ENCODE measurements at places on chromosomes 1 and 21.

- DNase-seq, result no peak
These were observed 1.8 kb downstream of the THEM4 start for GRCh38 chr1:151907363-151908139.

- no peak for DNase-seq
These were observed 126.2 kb upstream of the ETS2 start for GRCh38 chr21:38679534-38679933.

- DNase-seq, result no peak
These were observed 23.1 kb downstream of the IL10RB start for GRCh38 chr21:33289199-33289819.

GRCh38 chr1:245153552-245154428 lies 995 bp upstream of the KIF26B start:
- DNase-seq, result no peak

DNA sequence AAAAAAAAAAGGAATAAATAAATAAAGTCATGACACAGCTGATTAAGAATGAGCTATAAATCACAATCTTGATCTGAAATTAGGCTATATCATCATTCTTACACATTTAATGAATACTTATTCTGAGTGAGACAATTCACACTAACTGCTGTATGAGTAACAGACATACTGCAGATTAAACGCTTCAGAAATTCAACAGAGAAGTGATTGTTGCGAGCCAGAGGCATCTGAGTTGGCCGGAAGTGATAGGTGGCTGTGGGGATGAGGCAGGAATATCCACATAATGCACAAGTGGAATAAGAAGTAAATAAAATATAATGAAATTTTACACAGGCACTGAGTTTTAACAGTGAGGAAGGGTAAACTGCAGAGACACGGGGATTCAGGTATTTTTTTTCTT lies 142.4 kb downstream of the APP start:
- DNase-seq, result no peak

- DNase-seq, result no peak
These were observed 26.3 kb upstream of the TRAPPC10 start for GRCh38 chr21:43985690-43986251.

GRCh38 chr1:108695535-108695934 lies 3.4 kb downstream of the PRPF38B start:
- DNase-seq, result no peak

DNA sequence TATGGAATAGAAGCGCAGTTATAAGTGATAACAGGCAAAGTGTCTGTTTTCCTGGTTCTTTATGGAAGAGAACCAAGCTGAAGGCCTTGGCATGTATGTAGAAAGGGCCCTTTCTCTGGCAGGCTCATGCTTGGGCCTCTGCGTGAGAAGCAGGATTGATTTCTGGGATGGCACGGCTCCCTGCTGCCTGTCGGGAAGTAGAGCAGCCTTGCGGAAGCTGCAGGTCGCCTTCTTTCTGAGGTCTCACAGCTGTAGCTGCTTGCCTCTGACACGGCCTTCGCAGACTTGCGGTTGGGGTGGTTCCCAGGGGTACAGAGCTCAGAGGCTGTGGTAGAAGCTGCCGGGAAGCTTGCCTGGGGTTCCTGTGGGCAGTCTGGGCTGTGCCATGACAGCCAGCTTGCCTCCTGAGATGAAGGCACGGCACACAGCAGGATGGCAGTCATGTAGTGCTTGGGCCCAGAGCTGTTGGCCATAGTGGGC lies 39.4 kb downstream of the TRAPPC10 start:
- no peak for DNase-seq

DNA sequence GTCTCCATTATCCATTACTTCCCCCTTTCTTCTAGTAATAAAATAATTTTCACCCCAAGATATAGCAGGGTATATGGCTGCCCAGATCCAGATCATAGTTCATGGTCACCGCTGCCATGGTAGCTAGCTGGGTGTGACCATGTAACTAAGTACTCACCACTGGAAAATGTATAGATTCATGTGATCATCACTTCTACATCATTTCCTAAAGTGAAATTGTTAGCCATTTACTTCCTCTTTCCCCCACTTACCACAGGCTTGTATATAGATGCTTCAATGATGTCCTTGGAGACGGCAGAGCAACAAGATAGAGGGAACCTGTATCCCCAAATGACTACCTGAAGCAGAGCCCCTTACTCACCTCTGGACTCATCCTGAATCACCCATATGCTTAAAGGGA lies 22.7 kb upstream of the EYA3 start:
- no peak for DNase-seq

DNA sequence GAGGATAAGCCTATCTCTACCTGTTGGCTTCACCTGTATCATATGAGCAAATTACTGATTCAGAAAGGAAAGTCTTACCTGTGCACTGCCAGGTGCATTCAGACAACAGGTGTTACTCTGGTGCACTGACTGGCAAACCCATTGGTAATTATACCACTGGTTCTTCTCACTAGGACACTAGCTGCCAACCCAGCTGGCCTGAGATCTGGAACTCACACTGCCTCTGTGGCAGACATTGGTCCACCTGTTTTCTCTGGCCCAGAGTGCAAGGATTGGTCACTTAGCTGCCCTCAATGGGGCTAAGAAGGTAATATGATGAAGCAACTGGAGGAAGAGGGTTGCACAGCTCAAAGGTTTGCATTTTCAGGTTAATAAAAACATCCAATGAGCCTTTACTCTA lies 140.2 kb upstream of the DNAH14 start:
- DNase-seq, result no peak

DNA sequence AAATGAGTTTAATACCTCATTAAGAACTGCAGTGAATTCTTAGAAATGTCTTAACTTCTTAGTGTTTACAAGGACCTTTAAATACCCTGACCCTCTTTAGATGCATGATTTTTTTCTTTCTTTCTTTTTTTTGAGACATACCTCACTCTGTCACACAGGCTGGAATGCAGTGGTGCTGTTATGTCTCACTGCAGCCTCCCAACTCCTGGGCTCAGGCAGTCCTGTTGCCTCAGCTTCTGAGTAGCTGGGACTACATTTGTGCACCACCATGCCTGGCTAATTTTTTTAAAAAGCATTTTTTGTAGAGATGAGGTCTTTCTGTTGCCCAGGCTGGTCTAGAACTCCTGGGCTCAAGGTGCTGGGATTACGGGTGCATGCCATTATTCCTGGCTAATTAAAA lies 191.8 kb downstream of the RPS6KC1 start:
- no peak for DNase-seq

DNA sequence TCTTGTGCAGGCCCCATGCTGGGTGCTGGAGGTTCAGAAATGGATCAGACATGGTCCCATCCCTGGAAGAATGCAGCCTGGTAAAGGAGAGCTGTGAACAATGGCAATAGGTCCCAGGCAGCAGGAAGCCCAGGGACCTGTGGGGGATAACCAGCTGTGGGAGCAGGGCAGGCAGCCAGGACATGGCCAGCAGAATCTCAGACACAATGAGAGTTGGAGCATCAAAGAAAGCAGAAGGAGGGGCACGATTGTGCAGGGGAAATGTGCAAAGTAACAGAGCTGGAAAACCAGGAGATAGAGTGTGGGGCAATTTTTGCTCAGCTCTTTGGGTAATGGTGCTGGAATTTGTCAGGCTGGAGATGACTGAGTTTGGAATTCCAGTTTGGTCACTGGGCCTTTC lies 44.3 kb downstream of the C8B start:
- no peak for DNase-seq

- DNase-seq, result no peak
These were observed 31.4 kb upstream of the ARTN start for GRCh38 chr1:43902058-43902831.

- no peak for DNase-seq
These were observed at the start of gene S100A12 for GRCh38 chr1:153375511-153375910. S100A12 (minus strand) TSS chr1:153375621; CDS start chr1:153374592, 1,029 bp downstream.

DNA sequence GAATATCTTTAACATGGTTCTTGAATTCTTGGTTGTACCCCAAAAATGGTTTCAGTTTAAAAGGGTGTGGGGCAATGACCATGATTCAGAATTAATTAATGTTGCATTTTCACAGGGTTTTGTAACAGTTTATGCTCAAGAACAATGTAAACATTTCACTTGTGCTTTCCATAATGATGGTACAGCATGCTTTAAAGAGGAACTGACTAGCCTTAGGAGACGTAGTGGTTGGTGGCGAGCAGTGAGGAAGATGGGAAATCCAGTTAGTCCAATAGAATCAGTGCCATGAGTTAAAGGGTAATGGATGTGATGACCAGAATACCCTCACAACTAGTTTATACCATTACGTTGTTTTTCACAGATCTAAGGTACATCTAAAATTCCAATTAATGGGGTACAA lies 138.0 kb downstream of the HS2ST1 start:
- DNase-seq, result no peak

DNA sequence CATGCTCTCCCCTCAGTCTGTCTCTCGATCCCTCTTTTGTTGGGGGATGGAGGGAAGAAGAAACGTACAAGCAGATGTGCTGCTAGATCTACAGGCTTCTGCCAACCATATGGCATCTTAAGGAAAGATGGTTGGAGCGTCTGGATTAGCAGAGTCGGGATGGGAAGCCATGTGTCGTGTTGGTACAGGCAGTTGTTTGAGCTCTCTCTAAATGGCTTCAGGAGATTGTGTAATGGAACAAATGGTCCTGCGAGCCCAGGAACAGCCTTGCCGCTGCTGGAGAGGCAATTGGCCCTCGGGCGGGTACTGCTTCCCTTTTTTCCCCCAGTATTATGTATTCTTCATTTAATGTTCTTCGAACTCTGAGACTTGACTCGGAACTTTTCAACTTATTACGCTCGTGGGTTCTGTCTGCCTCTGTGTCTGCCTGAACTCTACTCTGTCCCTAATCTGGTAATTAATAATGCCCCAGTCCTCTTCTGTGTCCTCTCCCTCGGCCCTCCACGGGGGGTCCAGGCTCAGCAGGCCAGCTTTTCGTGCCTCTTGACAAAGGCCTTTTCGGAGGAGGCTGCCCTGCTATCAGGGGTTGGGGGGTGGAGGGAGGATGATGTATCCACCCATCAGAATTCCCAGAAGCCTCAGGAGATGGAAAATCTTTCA lies 215.3 kb downstream of the SDCCAG8 start:
- no peak for DNase-seq

DNA sequence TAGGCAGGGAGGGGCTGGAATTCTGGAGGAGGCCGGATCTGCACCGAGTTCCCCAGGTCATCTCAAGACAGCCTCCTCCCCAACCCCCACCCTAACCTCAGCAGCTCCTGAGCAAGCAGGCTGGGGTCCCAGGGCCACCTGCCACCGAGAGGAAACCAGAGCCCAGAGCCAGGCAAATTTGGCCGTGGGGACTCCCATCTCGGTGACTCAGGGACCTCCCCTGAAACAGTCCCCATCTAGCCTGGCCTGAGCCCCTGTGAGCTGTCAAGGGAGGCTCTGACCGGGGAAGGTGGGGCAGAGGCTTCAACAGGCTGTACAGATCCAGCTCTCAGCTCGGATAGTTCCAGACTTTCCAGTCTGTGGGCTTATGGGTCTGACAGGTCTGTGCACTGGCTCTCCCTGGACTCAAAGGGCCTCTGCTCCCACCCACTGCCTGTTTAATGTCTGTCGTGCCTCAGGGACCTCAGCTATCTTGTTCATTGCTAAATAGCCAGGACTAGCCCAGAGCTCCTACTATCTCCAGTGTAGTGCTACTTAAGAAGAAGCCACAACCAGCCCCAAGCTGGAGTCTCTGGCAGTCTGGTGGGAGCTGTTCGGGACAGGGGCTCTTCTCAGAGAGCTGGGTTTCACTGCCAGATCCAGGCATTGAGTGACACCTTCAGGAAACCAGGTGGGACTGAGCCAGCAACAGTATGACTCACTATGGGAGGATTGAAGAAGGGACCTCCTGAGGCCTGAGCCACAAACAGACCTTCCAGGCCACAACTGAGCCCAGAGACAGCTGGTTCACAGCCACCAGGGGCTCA lies 25.6 kb downstream of the MATN1 start:
- DNase-seq, result no peak

- no peak for DNase-seq
These were observed 5.1 kb upstream of the GBP5 start for GRCh38 chr1:89277725-89278124.

- no peak for DNase-seq
These were observed 49.8 kb downstream of the DHX9 start for GRCh38 chr1:182888736-182889531.

Measured in stimulated activated CD8-positive, alpha-beta memory T cell treated with anti-CD3 and anti-CD28 coated beads, Interleukin-2, amount 100 ng/mL, for 1 hour (primary cell).